ENCODE measurements at places on chromosomes 7 and 10.

GRCh38 chr7:67771846-67772605 lies 775.4 kb downstream of the TYW1 start:
- no peak for DNase-seq

DNA sequence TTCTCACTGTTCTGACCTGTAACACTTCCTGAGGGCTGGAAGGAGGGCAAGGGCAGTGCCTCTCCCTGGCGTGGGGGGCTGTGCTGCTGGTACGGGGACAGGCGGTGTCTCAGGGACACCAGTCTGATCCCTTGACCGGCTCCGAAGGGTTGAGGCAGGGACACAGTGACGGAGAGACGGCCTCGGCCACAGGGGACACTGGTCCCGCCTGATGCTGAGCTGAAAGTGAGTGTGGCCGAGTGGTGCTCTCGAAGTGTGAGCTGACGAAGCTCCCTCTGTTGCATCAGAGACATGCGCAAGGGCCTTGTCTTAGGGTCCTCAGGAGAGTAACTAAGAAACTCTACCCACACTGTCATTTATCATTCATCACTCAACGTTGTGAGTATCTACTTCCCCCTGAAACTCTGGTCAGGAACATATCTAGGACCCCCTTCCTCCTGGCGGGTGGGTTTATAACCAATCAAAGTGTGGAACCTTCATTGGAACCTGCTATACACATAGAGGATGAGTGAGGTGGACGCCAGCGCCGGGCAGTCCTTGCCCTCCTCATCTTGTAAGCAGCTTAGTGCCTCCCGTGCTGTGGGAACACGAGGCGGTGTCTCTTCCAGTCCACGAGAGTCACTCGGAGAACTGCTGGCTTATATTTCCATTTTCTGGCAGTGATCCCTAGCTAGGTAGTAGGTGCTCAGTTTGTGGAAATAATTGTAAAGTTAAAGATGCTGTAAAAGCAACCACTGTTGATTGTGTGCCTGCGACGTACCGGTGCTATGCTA lies 283.1 kb downstream of the DNAJB6 start:
- no peak for DNase-seq

DNA sequence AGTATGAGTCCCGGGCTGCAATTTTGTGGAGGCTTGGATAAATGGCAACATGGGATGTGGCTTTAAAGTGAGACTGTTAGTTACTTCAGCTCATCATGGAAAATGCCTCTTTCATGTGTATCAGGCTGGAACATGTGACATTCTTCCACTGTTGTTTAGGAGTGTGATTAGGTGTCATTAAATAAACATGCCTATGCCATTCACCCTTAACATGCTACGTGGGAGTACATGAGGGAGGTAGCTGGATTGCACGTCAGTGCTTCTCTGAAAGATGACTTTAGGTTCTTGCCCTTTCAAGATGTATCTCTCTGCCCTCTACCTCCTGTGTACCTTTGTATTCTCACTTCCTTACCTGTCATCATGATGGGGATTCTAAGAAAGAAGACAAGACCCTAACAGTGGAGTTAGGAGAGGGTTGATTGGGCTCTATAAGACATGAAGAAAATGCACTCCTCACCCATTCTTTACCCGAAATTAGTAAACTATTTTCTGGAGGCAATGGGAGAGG lies 8.9 kb downstream of the AKR1E2 start:
- DNase-seq, result peak; percentile 38

DNA sequence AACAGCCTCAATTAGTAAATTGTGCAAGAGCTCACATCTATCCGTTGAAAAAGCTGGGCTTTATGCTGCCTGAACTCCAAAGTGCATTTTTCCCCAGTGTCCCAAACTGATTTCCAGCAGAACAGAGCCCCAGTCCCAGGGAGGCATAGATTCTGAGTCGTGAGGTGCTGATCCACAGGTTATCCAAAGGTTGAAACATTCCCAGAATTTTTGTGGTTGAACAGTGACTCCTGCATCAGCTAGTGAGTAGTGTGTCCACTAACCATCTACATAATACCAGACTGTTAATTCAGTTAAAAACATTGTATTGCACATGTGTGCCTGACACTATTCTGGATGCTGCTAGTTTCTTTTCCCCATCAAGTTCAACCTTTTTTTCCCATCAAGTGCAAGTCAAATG lies 761.5 kb downstream of the GATA3 start:
- DNase-seq, result no peak

DNA sequence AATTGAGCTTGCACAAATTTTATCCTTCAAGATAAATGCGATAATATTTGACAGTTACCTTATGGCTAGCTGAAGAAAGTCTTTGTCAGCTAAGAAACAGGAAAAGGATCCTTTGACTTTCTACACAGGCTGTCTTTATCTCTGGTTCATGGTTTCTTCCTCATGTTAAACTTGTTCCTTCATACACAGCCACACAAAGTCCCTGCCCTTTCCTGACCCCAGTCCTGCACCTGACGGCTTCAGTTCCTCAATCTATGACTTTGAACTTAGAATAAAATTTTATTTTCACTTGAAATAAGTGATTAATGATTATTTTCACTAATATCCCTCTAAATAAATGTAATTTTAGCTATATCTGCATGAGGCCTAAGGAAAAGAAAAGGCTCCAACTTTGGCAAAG lies 77.8 kb upstream of the PRSS1 start:
- no peak for DNase-seq

DNA sequence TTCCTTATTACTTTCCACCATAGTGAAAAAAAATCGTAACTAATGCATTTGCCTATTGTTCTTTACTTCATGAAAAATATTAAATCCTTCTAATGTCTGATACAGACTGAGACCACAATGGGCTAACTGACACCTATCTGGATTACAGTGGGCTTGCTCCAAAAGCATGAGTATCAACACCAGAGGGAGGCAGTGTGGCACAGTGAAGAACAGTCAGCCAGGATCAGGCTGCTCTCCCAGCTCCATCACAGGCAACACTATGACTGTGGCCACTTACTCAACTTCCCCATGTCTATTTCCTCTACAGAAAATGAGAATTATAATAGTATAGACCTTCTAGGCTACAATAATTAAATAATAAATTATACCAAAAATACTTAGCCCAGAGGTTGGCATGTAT lies 97.2 kb downstream of the SLC25A13 start:
- DNase-seq, result no peak

GRCh38 chr10:112779025-112779770 lies 170.8 kb upstream of the TCF7L2 start:
- no peak for DNase-seq

DNA sequence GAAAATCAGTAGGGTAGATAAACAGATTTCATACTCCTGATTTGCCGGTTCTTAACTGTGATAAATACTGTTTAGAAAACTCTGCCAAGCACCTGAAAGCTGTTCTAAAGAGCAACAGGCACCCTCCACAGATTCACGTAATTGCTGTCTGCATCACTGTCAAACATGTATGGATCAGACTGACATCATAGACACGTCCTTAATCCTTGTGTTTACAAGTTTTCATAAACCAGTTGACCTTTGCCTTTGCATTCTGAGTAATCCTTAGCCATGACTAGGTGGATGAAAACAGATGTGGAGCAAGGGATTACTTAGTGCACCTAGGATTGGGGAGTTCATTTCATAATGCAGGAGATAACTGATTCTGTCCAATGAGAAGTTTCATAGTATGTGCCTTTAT lies 41.6 kb downstream of the SLC39A12 start:
- no peak for DNase-seq

- DNase-seq, result no peak
These were observed 26.8 kb downstream of the TSPAN15 start for GRCh38 chr10:69477968-69478597.

- no peak for DNase-seq
These were observed 46.1 kb downstream of the TNPO3 start for GRCh38 chr7:129008645-129009414.

DNA sequence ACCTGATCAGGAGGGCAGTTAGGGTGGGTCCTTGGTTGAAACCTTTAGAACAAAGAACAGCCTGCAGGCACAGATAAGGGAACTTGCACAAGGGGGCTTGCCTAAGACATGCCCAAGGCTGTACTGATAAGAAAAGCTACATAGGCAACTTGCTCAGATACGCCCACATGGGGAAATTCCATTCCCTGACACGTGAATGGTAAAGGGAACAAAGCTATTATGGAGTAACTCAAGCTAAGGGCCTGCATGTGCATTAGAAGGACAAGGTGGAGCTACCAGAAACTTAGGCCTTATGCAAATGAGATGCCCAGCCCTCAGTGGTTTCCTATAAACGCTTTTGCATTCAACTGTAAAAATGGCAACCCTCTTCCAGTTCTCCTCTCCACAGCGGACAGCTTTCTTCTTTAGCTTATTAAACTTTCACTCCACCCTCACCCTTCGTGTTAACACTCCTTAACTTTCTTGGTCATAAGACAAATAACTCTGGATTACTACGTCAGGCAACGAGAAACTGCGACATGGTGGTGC lies 1192.1 kb upstream of the CELF2 start:
- no peak for DNase-seq

DNA sequence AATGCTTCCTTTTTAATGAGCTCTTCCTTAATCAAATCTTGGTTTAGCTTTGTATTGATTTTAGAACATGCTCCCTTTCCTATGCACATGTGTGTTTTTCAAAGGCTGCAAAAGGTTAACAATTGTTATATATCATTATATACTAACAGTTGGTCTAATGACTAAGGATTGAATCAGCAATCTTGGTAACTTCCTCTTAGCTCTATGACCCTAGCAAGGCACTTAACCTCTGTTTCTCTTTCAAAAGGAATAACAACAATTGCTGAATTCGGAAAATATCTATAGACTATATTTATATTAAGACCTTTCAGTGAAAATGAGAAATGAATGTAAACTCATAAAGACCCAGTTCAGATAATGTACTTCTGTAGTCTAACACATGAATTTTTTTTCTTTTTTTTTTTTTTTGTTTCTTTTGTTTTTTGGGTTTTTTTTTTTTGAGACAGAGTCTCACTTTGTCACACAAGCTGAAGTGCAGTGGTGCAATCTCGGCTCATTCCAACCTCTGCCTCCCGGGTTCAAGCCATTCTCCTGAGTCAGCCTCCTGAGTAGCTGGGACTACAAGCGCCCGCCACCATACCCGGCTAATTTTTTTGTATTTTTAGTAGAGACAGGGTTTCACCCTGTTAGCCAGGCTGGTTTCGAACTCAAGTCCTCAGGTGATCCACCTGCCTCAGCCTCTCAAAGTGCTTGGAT lies 48.8 kb downstream of the HOXA1 start:
- DNase-seq, result no peak

DNA sequence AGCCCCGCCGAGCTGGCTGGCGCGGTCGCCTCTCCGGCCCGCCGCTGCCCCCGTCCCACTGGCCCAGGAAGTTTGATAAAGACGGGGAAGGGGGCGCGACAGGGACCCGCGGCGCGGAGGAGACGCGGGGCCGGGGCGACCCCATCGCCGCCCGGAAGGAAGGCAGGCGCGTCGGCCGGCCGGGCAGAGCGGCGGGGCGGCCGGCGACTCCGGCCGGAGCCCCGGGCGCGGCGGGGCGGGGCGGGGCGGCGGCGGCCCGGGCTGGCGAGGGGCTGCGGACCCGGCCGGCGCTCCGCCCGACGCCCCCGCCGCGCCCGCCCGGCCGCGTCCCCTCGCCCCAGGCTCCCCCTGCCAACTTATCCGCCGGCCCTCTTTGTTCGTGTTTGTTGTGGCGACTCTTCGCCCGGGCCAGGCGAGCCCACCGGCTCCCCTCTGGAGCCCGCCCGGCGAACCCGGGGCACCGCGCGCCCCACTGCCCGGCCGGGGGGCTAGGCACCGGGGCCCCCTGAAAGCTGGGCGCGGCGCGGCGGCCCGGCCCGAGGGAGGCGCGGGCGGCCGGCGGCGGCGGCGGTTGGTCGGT lies 571 bp downstream of the KDM7A start:
- no peak for DNase-seq

DNA sequence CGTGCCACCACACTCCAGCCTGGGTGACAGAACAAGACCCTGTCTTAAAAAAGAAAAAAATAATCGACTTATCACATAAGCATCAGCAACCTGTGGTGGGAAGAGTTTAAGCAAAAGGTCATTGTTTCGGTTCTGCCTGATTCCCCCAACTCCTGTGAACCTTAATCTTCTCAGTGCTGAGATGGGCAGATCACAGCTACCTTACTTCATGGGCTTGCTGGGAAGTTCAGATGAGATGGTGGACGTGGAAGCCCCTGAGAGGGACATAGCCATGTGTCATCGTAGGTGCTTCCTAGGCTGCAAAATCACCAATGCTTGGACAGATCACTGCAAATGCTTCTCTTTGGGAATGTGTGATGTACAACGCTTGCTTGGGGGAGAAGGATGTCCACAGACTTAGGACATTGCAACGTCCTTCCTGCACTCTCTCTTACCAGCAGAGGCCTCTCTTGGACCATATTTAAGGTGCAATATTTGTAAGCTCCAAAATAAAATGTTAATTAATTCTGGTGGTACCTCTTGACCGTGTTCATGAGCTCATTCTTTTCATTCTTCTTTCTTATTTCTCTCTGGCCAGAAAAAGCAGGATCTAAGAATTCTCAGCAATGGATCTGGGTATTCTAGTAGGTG lies 8.6 kb downstream of the GJD4 start:
- DNase-seq, result no peak

DNA sequence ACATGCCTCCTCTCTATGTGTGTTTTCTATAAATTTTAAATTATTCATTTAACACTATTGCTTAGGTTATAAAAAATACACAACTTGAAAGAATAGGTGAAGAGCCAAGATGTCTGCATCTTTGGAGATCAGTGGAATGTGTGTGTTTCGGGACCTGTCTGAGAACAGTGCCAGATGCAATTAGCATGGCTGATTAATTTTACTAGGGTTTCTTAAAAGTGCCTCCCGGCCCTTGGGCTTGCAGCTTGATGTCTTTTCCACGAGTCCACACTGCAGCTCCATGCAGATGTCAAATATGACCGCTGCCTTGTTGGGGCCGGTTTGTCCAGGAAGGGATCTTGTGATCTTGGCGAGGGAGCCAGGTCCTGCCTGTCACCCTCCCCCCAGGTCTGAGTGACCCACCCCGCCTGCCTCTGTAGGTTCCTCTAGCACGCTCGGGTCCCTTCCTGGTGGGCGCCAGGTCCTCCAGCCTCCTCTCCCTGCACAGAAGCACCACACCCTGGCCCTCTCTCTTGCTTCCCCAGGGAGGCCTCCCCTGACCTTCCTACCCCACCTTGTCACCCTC lies 20.7 kb downstream of the LHPP start:
- no peak for DNase-seq

- DNase-seq, result peak; percentile 75
These were observed at the start of gene ARHGAP21 for GRCh38 chr10:24723788-24724380. Gene ARHGAP21 (minus strand): TSS chr10:24723887. CDS start chr10:24721899, 1,988 bp downstream.

- no peak for DNase-seq
These were observed 145.0 kb downstream of the RNF216 start for GRCh38 chr7:5636446-5636835.

GRCh38 chr7:27897001-27897400 lies 157.0 kb downstream of the TAX1BP1 start:
- DNase-seq, result no peak

DNA sequence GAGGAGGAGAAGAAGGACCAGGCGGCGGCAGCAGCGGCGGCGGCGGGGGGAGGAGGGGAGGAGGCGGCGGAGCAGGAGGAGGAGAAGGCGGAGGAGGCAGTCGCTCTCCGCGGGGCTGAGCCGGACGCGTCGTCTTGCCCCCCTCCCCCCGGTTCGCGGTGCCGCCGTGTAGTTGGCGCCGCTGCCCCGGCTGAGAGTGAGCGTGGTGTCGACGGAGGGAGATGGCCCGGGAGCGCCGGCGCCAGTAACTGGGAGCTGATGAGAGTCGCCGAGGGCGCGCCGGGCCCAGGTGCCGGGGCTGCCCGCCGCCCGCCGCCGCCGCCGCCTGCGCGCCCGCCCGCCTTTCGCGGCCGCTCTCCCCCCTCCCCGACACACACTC lies 257 bp downstream of the WAC start:
- DNase-seq, result peak; percentile 14

All from renal cortex interstitium (tissue), 15 donors.